ENCODE measurements at places on chromosomes 5 and 9. TPM values are rescaled to one million over a fixed set of nuclear protein-coding genes. Genes with fewer than 3 reads are reported as not detected.

DNA sequence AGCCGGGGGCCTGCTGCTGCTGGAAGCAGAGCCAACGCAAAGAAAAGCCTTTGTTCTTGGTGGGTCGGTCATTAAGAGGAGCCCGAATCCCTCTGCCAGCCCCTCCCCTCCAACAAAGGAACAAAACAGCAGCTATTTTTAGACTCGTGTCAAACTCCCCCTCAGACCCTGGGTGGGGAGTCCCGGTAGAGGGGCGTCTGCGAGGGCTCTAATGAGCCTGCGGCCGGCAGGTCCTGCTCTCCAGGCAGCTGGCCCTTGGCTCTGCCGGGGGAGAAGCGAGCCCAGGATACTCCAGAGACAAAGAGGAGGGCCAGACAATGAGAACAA is 114.0 kb downstream of the LHX2 start:
- no peak for DNase-seq
- H3K27me3 ChIP-seq: no peaks in the 10 kb centered on the region
- no peak overlapping the region for H3K4me3 ChIP-seq
- H3K4me1 ChIP-seq: no peaks in the 10 kb centered on the region

GRCh38 chr5:136037001-136037705 is 8.4 kb downstream of the TGFBI start:
- H3K4me1 ChIP-seq: peaks cover 27% of the 10 kb centered on the region
- DNase-seq: peak; percentile 18
- no peaks in the 10 kb centered on the region for H3K36me3 ChIP-seq
- H3K27ac ChIP-seq: peak overlapping the region; percentile 34

GRCh38 chr9:136791516-136792276 is 552 bp downstream of the TMEM141 start:
- H3K4me3 ChIP-seq: peak overlapping the region; percentile 91
- no peaks in the 10 kb centered on the region for H3K27me3 ChIP-seq
- H3K36me3 ChIP-seq: no peaks in the 10 kb centered on the region
- peak overlapping the region; percentile 96 for H3K27ac ChIP-seq

- H3K27ac ChIP-seq: peak overlapping the region; percentile 83
- H3K36me3 ChIP-seq: no peaks in the 10 kb centered on the region
- no peak for DNase-seq
These were observed 647 bp upstream of the MEGF9 start for GRCh38 chr9:120714846-120715388.

GRCh38 chr9:133647148-133647547 is 11.0 kb downstream of the DBH start:
- H3K27ac ChIP-seq: no peak overlapping the region
- H3K27me3 ChIP-seq: peaks cover 12% of the 10 kb centered on the region
- no peak for DNase-seq

GAS1 gene
- 16.8 TPM for total RNA-seq

LCN15 gene
- total RNA-seq: not detected

DNA sequence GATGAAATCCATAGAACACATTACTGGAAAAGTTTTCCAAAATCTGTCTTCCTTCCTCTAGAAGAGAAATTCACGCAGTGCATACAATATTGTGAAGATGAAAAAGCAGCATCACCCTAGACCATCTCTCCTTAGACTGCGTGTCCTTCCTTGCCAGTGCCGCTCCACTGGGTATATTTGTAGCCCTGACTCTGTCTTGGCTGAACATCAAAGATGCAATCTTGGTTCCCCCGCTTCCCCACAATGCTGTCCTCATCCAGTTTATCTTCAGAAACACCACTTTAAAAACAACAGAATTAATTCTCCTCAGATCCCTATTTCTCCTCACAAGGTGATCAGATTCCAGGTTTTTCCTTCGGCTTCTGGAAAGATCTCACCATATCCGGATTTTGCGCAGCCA is 53.9 kb downstream of the ROR2 start:
- no peaks in the 10 kb centered on the region for H3K27me3 ChIP-seq
- DNase-seq: no peak
- no peak overlapping the region for H3K27ac ChIP-seq
- H3K4me3 ChIP-seq: no peak overlapping the region
- H3K36me3 ChIP-seq: no peaks in the 10 kb centered on the region

GRCh38 chr9:76846297-76846696 is 59.6 kb downstream of the PRUNE2 start:
- no peaks in the 10 kb centered on the region for H3K27me3 ChIP-seq
- H3K36me3 ChIP-seq: no peaks in the 10 kb centered on the region
- H3K4me1 ChIP-seq: no peaks in the 10 kb centered on the region
- H3K27ac ChIP-seq: no peak overlapping the region
- no peak overlapping the region for H3K4me3 ChIP-seq
- no peak for DNase-seq

GRIN1 gene
- 0.64 TPM for total RNA-seq

- no peaks in the 10 kb centered on the region for H3K36me3 ChIP-seq
- H3K27me3 ChIP-seq: no peaks in the 10 kb centered on the region
- H3K4me3 ChIP-seq: peak overlapping the region; percentile 62
- H3K4me1 ChIP-seq: peaks cover 26% of the 10 kb centered on the region
- no peak for DNase-seq
These were observed 84.3 kb upstream of the MELK start for GRCh38 chr9:36488389-36488756.

- H3K4me1 ChIP-seq: no peaks in the 10 kb centered on the region
- H3K4me3 ChIP-seq: no peak overlapping the region
- peaks cover 59% of the 10 kb centered on the region for H3K36me3 ChIP-seq
- no peak overlapping the region for H3K27ac ChIP-seq
These were observed 186.6 kb downstream of the DOCK8 start for GRCh38 chr9:401223-401622.

- no peak overlapping the region for H3K4me3 ChIP-seq
- H3K36me3 ChIP-seq: no peaks in the 10 kb centered on the region
These were observed 5.5 kb upstream of the CPEB4 start for GRCh38 chr5:173882632-173883031.

GRCh38 chr5:113347572-113347971 is 87.2 kb downstream of the TSSK1B start:
- no peaks in the 10 kb centered on the region for H3K27me3 ChIP-seq
- no peaks in the 10 kb centered on the region for H3K4me1 ChIP-seq
- H3K36me3 ChIP-seq: no peaks in the 10 kb centered on the region
- H3K27ac ChIP-seq: no peak overlapping the region

GRCh38 chr9:136250676-136251075 is 5.1 kb upstream of the QSOX2 start:
- H3K27me3 ChIP-seq: peaks cover 8% of the 10 kb centered on the region
- no peak overlapping the region for H3K4me3 ChIP-seq
- no peak for DNase-seq
- no peaks in the 10 kb centered on the region for H3K36me3 ChIP-seq
- H3K4me1 ChIP-seq: no peaks in the 10 kb centered on the region

HSPA4 gene
- 64.1 TPM for total RNA-seq

- no peaks in the 10 kb centered on the region for H3K4me1 ChIP-seq
- no peak overlapping the region for H3K27ac ChIP-seq
- H3K36me3 ChIP-seq: no peaks in the 10 kb centered on the region
These were observed 318.3 kb downstream of the ENC1 start for GRCh38 chr5:74322191-74322590.

MLANA gene
- total RNA-seq: not detected

DNA sequence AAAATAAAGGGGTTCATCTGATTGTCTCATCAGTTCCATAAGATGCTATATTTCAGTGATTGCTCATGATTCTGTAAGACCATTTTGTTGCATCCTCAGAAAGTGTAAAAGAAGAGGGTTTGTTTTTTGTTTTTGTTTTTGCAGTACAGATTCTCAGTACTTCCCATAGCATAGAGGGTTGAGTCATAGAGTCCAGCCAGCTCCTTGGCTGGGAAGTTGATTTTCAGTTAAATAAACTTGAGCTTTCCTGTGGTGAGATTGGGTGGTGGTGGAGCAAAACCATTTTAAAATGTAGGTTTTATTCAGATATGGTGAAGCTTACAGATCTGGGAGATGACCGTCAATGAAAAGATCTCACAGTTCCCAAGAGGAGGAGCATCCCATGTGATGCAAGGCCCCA is 48.2 kb downstream of the DAPK1 start:
- H3K36me3 ChIP-seq: peaks cover 17% of the 10 kb centered on the region
- no peak overlapping the region for H3K27ac ChIP-seq
- no peak overlapping the region for H3K4me3 ChIP-seq
- peaks cover 5% of the 10 kb centered on the region for H3K4me1 ChIP-seq

DNA sequence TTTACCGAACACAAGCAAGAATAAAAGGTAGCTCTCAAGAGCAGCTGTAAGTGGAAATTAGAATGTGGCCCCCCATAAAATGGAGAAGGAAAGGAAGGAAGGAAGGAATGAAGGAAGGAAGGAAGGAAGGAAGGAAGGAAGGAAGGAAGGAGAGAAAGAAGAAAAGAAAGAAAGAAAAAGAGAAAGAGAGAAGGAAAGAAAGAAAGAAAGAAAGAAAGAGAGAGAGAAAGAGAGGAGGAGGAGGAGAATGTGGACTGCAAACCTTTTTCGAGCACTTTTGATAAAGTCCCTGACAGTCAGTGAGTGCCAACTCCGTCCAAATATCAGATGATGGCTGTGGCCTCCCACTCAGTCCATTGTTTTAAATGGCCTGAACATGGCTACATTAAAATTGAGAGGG is 53.8 kb upstream of the SNX2 start:
- no peak overlapping the region for H3K27ac ChIP-seq
- no peak for DNase-seq
- no peaks in the 10 kb centered on the region for H3K27me3 ChIP-seq
- H3K4me1 ChIP-seq: no peaks in the 10 kb centered on the region

ANAPC2 gene
- 51.4 TPM for total RNA-seq

- H3K36me3 ChIP-seq: no peaks in the 10 kb centered on the region
- H3K4me1 ChIP-seq: peaks cover 15% of the 10 kb centered on the region
- no peak overlapping the region for H3K27ac ChIP-seq
- peaks cover 4% of the 10 kb centered on the region for H3K27me3 ChIP-seq
- H3K4me3 ChIP-seq: no peak overlapping the region
These were observed 4.8 kb upstream of the ENTPD2 start for GRCh38 chr9:137058521-137059234.

ZNF354C gene
- 6.7 TPM for total RNA-seq

DNA sequence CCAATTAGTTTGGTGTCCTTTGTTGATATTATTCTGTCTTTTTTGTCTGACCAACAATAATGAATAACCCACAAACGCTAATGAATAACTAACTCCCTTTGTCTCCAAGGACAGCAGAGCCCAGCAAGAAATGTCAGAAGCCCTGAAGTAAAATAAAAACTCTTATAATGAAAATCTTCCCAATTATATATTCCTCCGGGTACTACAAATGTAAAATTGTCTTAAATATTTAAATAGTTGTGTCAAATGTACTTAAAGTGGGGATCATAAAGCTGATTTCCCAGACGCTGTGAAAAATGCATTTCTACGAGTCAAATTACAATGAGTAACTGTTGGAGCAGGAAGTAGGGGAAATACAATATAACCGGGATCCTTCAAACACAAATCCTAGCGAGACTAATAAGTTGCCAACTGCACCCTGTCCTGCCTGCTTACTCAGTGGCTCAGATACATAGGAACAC is 22.3 kb downstream of the GLIS3 start:
- no peak for DNase-seq
- H3K27me3 ChIP-seq: no peaks in the 10 kb centered on the region
- H3K27ac ChIP-seq: no peak overlapping the region
- H3K36me3 ChIP-seq: no peaks in the 10 kb centered on the region
- no peaks in the 10 kb centered on the region for H3K4me1 ChIP-seq
- no peak overlapping the region for H3K4me3 ChIP-seq

GRCh38 chr9:130242270-130243014 is 23.1 kb upstream of the HMCN2 start:
- no peak for DNase-seq
- no peak overlapping the region for H3K4me3 ChIP-seq
- no peaks in the 10 kb centered on the region for H3K36me3 ChIP-seq
- no peak overlapping the region for H3K27ac ChIP-seq
- peaks cover 3% of the 10 kb centered on the region for H3K4me1 ChIP-seq

GRCh38 chr5:2588850-2589501 is 162.5 kb downstream of the IRX2 start:
- no peak for DNase-seq
- no peaks in the 10 kb centered on the region for H3K4me1 ChIP-seq
- H3K4me3 ChIP-seq: no peak overlapping the region

GRCh38 chr5:181053488-181054121 is 13.5 kb downstream of the BTNL9 start:
- peak overlapping the region; percentile 51 for H3K27ac ChIP-seq
- H3K4me1 ChIP-seq: peaks cover 8% of the 10 kb centered on the region
- no peak for DNase-seq
- H3K36me3 ChIP-seq: no peaks in the 10 kb centered on the region
- H3K27me3 ChIP-seq: peaks cover 79% of the 10 kb centered on the region

TMCO6 gene
- 10.7 TPM for total RNA-seq

DNA sequence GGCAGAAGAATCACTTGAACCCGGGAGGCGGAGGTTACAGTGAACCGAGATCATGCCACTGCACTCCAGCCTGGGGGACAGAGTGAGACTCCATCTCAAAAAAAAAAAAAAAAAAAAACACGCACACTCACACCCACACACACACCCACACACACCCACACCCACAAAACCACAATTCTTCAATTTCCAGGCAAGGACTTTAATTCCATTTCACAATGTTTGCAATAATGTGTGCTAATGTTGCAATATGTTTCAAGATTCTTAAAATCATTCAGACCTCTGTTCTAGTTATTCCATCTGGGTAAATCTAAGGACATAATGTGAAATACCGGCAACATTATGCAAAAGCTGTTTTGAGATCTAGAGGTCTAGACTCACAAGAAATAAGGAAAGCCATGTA is 28.3 kb downstream of the CCDC69 start:
- peak; percentile 66 for DNase-seq
- no peak overlapping the region for H3K4me3 ChIP-seq
- peaks cover 14% of the 10 kb centered on the region for H3K4me1 ChIP-seq
- peaks cover 34% of the 10 kb centered on the region for H3K36me3 ChIP-seq
- H3K27me3 ChIP-seq: no peaks in the 10 kb centered on the region

DNA sequence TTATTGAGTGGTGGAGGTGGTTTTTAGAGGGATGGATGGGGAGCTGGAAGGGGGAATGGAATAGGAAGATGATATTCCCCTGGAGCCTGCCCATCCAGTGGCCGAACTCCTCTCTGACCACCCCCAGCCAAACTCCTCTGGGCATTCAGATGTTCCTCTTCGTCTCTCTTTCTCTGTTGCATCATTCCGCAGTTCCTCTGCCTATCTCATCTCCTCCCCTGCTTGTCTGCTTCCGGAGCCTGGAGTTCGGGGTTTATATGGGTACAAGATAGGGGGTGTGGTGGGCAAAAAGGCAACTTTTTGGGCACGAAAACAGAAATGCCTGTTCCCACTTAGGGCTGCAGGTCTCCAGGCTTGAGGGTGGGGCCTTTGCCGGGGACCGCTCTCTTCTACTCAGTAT is 12.2 kb upstream of the CDK5RAP2 start:
- no peaks in the 10 kb centered on the region for H3K4me1 ChIP-seq
- H3K36me3 ChIP-seq: no peaks in the 10 kb centered on the region
- no peak for DNase-seq
- no peaks in the 10 kb centered on the region for H3K27me3 ChIP-seq

- no peaks in the 10 kb centered on the region for H3K27me3 ChIP-seq
- no peaks in the 10 kb centered on the region for H3K36me3 ChIP-seq
- no peak overlapping the region for H3K4me3 ChIP-seq
- no peaks in the 10 kb centered on the region for H3K4me1 ChIP-seq
- H3K27ac ChIP-seq: no peak overlapping the region
- DNase-seq: no peak
These were observed 439.6 kb upstream of the PTGER4 start for GRCh38 chr5:40240111-40240510.

Measured in upper lobe of right lung (tissue), 1 donor.